ENCODE measurements at places on chromosomes 13 and 19. TPM values are rescaled to one million over a fixed set of nuclear protein-coding genes. Genes with fewer than 3 reads are reported as not detected.

DNA sequence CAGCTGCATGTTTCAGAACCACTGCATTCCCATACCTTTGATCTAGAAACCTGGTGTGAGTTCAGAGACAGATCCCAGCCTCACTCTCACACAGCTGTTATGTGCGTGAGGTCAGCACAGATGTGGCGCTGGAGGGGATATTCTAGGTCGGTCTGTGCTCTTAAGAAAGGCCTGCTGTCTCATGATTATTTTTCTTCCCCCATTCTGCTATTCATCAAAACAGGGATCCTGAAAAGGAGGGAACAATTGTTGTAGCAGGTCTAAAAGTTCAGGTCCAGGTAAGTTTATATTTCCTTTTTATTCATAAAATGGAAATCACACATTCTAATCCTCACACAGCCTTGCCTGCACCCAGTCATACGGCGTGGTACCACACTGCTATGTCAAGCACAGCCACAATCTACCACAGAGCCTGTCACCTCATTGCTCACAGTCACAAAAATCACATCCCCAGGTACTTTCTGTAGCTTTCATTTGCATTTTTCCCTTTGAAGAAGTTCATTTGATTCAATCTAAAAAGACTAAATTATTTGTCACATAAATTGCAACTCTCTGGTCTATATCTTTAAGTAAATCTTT, 867 bp downstream of the ZNF546 start:
- DNase-seq, result no peak

GRCh38 chr13:30216111-30216510, 91.2 kb downstream of the KATNAL1 start:
- no peak for DNase-seq

DNA sequence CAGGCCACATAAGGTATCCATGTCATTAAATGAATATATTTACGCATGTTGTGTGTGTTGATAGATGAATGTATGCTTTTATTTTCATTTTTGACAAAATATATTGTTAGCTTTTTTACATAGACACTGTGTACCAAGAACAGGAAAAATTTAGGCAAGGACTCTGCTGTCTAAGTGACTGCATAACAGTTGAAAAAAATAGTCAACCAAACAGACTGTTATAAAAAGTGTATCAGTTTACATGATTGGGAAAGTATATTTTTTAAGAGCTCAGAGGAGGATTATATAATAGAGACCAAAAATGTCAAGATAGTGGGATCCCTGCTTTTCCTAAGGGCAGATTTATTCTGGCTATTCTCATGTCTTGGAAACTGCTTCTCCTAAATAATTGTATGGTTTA, 858.0 kb downstream of the SLITRK1 start:
- DNase-seq, result no peak

DNA sequence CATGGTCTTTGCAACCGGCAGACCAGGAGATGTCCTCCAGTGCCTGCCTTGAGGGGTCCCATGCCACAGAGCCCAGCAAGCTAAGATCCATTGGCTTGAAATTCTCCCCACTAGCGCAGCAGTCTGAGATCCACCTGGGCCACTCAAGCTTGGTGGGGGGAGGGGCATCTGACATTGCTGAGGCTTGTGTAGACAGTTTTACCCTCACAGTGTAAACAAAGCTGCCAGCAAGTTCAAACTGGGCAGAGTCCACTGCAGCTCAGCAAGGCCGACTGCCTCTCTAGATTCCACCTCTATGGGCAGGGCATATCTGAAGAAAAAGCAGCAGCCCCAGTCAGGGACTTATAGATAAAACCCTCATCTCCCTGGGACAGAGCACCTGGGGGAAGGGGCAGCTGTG, 32.0 kb upstream of the ITM2B start:
- no peak for DNase-seq

GRCh38 chr19:7872306-7873204, 1.6 kb downstream of the PRR36 start:
- DNase-seq, result no peak

FPR2 gene
- 1.0 TPM for total RNA-seq

- DNase-seq, result no peak
Observed at GRCh38 chr13:50518781-50519201, 324.7 kb downstream of the DLEU7 start.

ALG11 gene
- 18.4 TPM for total RNA-seq

CGB1 gene
- total RNA-seq, result not detected

DNA sequence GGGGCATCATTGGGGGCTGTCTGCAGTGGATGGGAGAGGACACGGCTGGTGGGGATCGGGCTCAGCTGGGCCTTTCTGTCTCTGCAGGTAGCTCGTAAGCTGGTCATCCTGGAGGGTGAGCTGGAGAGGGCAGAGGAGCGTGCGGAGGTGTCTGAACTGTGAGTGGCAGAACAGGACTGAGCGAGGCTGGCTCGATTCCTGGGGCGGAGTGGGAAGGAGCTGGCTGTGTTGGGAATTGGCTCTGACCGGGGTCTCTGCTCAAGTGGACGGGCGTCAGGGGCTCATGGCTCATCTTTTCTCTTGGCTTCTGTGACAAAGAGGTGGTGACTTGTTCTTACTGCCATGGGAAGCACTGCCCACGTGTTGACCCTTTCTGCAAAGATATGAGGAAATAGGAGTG, 11.6 kb downstream of the TPM4 start:
- DNase-seq, result no peak

- DNase-seq, result no peak
Observed at GRCh38 chr13:42355092-42355485, 83.1 kb downstream of the AKAP11 start.

C1QTNF9 gene
- 3.9 TPM for total RNA-seq

PRTN3 gene
- not detected for total RNA-seq

METTL21C gene
- total RNA-seq, result not detected

DNA sequence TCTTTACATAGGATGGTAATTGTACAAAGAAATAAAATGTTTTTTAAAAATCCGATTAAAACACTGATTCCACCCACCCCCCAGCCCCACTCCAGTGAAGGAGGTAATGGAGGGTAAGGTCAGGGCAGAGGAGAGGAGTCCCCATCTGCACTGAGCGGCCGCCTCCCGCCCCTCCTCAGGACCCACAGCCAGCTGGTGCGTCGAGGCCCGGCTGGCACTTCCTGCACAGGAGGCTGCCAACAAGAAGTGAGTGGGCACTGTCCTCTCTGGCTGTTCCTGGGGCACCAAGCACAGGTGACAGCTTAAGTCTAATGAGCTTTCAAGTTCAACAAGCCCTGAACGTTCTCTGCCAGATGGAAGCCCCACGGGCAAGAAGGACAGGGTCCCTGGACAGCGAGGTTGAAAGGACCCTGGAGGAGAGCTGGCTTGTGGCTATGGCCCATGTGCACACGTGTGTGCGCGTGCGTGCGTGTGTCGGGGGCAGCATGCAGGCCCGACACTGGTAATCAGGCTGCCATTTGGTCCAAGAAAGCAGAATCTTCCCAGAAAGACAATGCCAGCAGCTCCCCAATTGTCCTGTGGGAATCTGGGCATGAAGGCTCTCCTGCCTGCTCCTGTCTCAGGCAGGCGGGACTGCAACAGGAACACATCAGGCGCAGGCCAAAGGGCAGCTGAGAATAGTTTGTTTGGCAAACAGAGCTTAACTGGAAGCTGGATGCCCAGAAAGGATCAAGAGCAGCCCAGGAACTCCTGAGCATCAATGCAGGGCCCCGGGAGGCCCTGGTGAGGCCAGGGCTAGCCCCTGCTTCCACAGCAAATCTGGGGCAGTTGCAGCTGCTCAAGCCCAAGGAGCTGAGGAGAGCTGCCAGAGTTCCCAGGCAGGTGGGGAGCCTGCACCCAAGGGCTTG, 15.1 kb upstream of the EPHX3 start:
- DNase-seq, result no peak

Data from left ventricle myocardium superior (tissue), 1 donor.